ENCODE measurements at places on chromosomes 3 and 15.

- DNase-seq = no peak
Observed at GRCh38 chr3:108025177-108025576, 65.7 kb downstream of the CD47 start.

DNA sequence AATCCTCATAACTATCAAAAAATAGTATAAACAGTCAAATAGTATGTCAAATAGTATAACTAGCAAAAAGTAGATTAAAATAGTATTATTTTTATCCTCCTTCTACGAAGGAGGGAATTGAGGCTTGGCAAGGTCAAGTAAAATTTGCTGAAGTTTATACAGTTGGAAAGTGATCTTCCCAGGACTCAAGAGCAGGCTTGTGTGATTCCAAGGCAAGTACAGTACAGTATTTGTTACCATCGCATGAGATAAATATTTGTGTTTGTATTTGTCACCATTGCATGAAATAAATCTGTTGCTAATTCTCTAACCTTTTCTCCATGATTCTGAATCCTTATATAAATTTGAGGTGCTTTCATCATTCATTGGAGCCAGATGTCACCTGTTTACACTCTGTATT lies 28.9 kb downstream of the SH3GL3 start:
- DNase-seq = no peak

- DNase-seq = no peak
Observed at GRCh38 chr3:130242850-130243569, 102.5 kb upstream of the COL6A5 start.

DNA sequence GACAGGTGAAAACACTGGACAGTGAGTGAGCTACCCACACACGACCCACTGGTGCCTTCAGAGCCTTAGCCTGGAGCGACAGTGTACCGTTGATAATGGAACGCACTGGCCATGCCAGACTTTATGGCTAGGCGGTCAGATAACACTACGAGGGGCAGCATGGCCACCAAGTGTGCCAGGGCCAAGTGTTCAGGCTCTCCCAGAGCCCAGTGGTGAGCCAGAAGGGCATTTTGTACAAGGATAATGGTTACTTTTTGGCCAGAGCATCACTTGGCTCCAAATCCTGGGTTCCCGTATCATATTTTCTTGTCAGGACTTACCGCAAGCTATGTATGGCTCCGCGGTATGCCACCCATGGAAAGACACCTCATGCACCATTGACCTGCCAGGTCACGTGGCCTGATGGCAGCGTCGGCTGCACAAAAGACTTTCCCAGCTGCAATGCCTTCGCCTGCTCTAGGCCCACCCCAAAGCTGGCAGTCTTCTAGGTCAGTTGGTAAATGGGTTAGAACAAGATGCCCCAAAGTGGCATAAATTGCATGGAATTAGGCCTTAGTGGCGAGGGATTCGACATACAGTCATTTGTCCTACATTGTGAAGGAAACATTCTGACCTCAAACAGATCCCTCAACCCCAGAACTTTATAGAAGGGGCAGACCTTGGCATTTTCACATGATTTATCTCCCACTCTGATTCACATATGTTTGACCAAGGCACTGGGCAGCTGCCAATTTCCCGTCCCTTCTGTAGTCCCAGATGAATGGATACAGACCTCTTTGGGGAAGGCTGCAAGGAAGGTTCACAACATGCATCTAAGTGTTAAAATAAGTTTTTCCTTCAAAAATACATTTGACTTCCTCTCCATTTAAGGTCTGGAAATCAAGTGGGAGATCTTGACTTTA lies 12.2 kb upstream of the SLC28A1 start:
- DNase-seq = no peak

DNA sequence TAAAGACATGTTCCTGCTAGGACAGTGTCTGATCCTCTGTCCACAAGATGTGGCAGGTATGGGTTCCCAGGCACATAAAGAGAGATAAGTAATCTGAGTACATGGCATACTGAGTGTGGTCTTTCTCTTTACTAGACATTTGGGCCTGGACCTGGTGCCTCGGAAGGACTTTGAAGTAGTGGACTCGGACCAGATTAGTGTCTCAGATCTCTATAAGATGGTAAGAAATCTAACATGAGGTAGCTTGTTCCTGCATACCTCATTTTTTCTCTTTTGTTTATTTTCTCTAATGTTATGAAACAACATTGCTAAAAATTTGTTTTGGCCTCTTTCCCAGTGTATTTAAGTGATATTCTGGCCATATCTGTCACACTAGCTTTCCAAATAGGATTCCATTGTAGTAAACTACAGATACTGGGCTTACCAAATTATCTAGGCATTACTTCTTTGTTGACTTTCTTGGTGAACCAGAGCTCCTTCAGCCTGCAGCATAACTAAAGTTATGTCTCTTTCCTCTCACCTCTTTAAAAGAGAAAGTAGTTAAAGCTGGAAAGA lies 309.8 kb upstream of the MANF start:
- no peak for DNase-seq

DNA sequence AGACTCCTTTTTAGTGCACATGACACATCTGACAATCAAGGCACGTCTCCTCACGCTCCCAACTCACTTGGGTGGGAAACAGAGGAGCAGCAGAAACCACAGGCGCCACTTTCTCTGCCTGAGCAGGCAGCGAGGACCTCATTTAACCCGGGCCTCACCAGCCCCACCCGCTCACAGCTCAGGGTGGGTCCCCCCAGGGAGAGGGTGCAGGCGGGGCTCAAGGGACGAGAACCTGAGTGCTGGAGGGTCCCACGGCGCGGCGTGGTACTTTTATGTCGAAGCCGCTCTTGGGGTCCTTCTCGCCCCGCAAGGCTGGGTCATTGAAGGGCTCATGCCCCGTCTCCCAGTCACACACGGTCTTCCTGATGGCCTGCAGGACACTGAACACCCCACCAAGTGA lies 62.6 kb downstream of the CYFIP1 start:
- no peak for DNase-seq

All from right cardiac atrium (tissue), 5 donors.